ENCODE measurements at places on chromosomes 6 and 20. TPM values are rescaled to one million over a fixed set of nuclear protein-coding genes. Genes with fewer than 3 reads are reported as not detected.

Gene DNAH8
- not detected for total RNA-seq

Gene BFSP1
- total RNA-seq = 13.8 TPM

Gene ATAT1
- 15.1 TPM for total RNA-seq

Gene AKAP12
- 9.2 TPM for total RNA-seq

Gene LHFPL5
- total RNA-seq = 1.7 TPM

Gene POM121L2
- not detected for total RNA-seq
